ENCODE measurements at places on chromosomes 1 and 21.

- DNase-seq: no peak
Observed at GRCh38 chr1:107254306-107254705, 113.5 kb downstream of the NTNG1 start.

- DNase-seq: no peak
Observed at GRCh38 chr1:109529881-109530456, 9.7 kb upstream of the GPR61 start.

DNA sequence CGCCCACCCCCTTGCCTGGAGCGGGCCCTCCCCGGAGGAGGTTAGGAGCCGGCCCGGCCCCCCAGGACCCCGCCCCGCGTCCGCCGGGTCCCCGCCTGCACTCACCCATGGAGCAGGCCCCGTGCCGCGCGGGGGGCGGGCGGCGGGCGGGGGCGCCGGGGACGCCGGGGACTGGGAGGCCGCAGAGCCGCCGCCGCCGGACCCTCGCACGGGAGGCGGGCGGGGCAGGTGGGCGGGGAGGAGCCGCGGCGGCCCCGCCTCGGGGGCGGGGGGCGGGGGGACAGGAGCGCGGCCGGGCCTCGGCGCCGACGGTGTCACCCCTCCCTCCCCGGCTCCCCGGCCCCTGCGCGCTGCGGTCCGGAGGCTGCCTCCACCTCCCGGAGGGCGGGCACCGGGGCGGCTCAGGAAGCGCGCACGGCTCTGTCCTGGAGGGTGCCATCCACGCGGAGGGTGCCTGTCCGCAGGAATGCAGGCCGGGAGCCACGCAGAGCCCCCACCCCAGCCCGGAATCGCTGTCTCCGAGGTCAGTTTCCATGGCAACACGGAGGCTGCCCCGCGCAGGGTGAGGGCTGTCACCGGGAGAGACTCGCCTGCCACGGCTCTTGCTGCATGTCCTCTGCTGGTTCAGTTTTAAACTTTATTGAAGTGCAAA is 5.9 kb upstream of the PLEKHG5 start:
- no peak for DNase-seq

DNA sequence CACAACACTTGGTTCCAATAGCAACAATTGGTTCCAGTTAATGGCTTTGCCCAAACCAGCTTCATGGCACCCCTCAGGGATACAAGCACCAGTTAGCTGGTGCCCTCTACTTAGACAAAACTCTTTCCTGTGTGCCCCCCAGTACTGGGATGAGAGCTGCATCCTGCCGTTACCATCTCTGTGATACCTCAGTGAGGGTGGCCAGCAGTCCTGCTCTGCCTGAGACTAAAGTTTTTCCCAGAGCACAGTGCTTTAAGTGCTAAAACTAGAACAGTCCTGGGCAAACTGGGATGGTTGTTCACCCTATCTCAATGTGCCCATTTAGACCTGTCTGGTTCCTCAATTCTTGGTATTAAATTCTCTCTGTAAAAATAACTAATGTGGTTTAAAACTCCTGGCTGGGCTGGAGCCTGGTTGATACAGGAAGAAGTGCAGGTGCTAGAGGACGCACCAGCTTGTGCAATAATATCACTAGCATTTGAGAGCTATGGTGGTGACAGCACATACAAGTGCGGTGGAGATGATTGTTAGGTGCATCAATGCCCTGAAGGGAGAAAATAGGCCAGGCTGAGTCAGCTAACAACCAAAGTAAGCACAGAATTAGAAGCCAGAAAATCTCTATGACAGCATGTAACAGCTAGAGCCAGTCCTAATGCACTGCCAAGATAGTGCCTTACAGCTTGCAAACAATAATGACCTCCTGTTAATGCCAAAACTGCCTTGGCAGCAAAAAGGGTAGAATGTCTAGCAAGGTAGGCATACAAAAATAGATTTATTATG is 179.8 kb upstream of the GALNT2 start:
- DNase-seq: no peak

- DNase-seq: no peak
Observed at GRCh38 chr1:110686188-110686587, 11.4 kb upstream of the KCNA3 start.

DNA sequence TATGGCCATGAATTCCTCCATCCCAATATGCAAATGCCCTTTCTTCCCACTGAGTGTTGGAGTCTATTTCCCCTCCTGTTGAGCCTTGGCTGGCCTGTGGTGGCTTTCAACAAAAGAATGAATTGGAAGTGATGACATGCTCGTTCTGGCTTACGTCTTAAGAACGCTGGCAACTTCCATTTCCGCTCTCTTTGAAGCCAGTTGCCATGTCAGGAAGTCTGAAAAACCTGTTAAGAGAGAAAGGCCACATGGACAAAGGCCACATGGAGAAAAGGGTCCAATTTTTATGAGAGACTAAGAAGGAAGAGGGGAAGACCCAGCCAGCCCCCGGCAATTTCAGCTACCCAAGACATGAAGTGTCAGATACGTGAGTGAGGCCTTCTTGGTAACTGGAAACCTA is 45.6 kb upstream of the GADD45A start:
- no peak for DNase-seq

- DNase-seq: no peak
Observed at GRCh38 chr1:57470036-57470435, 46.2 kb upstream of the DAB1 start.

GRCh38 chr1:177783051-177783450 is 186.8 kb downstream of the SEC16B start:
- DNase-seq: no peak

DNA sequence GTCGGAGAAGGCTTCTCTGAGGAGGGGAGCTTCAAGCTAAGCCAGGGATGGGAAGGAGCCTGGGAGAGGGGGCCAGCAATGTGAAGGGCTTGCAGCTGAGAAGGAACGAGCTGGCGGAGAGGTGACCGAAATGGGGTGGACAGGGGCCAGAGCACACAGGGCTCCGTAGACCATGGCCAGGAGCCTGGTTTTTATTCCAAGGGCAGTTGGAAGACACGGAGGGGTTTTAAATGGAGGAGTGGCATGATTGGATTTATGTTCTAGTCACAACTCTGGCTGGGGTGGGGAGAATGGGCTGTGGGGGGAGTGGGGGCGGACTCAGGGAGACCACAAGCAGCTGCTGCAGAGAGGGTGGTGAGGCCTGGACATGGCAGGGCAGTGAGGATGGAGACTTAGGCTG is 5.1 kb upstream of the EPS8L3 start:
- DNase-seq: no peak

- DNase-seq: no peak
Observed at GRCh38 chr1:63142001-63142400, 180.4 kb upstream of the FOXD3 start.

DNA sequence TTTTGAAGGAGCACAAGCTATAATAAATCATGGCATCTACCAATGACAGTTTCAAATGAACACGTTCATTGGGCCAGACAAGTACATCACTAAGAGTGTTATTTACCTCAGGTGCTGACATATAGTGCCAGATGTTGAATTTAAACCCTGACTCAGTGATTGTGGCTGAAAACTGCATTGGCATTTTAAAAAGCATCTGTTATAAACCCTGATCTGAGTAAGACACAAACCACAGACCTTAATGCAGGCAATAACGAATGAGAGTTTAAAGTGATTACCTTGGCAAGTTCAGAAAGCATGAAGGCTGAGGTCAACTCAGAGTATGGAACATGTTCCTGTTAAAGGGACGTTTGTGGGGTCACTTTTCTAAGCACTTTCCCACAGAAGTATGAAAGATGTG is 865.1 kb upstream of the TMPRSS15 start:
- no peak for DNase-seq

DNA sequence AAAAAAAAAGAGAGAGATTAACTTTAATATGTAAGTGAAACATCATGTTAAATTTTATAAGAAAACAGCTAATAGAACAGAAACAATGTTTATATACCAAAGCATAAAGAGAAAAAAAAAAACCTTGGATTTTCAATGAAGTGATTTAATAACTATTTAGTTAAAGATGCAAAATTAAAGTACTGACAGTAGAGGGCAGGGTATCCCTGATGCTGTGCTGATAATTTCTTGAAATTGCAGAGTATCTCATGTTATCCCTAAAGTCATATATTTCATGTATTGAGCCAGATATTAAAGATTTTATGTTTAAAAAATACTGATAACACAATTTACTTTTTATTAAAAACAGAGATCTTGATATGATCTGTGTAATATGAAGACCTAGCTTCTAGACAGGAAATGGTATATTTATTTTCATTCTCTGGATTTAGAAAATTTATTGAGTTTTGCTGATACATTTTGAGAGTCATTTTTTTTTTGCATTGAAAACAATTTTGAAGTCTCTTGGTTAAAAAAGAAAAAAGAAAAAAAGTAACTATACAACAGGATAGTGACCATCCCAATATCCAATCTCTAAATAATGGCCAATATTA is 273.2 kb downstream of the USP25 start:
- no peak for DNase-seq

GRCh38 chr1:22461678-22462527 is 10.3 kb downstream of the ZBTB40 start:
- DNase-seq: no peak

GRCh38 chr1:241749945-241750695 is 97.9 kb upstream of the EXO1 start:
- no peak for DNase-seq

- DNase-seq: no peak
Observed at GRCh38 chr1:70003211-70003908, 202.0 kb downstream of the LRRC40 start.

GRCh38 chr1:76256289-76257223 is 182.0 kb downstream of the ST6GALNAC3 start:
- DNase-seq: no peak

- DNase-seq: no peak
Observed at GRCh38 chr1:198848649-198849048, 209.8 kb downstream of the PTPRC start.

DNA sequence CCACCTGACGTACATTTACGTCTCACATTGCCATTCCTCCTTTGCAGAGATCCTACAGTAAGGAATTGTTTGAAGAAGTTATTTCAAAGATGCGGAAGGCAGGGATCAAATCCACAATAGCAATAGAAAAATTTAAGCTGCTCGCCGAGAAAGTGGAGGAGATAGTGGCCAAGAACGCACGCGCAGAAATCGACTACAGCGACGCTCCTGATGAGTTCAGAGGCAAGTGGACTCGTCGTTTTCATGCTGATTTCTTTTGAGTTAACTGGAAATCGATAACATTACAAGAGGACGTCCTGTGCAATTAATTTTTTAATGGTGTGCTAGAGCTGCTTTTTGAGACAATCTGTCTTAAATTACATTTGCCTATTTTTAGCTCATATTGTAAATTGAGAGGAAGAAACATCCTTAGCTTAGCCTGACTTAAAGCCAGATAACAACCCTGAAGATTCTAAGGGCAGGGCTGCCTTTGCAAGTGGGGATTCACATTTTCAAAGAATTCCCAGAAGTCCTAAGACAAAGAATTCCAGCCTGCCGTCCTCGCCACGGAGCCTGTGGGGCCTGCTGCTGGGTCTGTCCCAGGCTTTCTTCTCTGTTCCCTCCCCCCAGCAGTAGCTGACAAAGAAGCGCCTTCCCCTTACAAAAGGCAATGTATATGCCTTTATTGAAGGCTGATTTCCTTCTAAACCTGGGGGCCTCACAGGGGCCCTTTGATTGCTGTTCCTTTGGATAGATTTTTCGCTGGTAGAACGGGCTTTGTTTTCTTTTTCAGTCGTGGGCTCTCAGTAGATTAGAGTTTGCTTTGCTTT is 31.6 kb upstream of the KIF1B start:
- no peak for DNase-seq

DNA sequence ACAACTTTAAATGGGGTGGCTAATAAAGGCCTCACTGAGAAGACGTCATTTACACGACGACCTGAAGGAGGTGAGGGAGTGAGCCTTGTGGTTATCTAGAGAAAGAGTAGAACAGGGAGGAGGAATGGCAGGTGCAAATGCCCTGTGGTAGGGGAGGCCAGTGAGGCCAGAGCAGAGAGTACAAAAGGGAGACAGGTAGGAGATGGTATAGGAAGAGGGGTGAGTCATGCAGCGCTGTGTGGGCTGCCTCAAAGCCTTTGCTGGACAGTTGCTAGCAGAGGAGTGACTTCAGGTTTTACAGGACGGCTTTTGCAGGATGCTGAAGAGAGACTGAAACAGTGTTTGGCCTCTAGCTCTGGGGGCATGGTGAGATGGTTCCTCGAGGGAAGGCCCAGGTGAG is 116.0 kb downstream of the IER5 start:
- DNase-seq: no peak

DNA sequence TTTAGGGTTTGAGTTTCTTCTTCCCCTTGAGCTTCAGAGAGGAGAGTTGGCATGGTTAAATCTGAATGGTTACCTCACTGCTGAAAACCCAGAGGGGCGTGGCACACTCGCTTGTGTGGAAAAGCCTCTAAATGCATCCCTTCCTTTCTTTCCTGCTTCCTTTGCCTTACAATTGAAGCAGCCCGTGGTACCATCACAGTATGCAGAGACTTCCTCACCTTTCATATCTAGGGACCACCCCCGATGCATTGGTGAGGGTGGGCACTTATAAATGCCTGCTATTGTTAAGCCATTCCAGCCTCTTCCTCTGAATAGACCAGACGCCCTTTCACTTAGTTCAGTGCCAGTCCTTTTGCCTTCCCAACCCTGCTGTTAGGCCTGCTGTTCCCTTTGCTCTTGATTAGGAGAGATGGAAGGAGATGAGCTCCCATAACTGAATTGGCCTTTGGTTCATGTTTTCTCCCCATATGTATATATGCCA is 21.9 kb upstream of the LAX1 start:
- no peak for DNase-seq

- DNase-seq: no peak
Observed at GRCh38 chr1:11682799-11683198, 1.9 kb upstream of the MAD2L2 start.

DNA sequence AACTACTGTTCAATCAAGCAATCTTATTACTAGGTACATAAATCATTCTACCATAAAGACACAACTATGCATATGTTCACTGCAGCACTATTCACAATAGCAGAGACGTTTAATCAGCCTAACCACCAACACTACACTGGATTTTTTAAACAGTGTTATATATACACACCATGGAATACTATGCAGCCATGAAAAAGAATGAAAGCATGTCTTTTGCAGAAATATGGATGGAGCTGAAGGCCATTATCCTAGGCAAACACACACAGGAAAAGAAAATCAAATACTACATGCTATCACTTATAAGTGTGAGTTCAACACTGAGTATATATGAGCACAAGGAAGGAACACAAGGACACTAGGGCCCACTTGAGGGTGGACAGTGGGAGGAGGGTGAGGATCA is 159.2 kb downstream of the DPYD start:
- no peak for DNase-seq

- no peak for DNase-seq
Observed at GRCh38 chr1:156895455-156895812, 1.9 kb downstream of the PEAR1 start.
